ENCODE measurements at places on chromosomes 4 and X.

DNA sequence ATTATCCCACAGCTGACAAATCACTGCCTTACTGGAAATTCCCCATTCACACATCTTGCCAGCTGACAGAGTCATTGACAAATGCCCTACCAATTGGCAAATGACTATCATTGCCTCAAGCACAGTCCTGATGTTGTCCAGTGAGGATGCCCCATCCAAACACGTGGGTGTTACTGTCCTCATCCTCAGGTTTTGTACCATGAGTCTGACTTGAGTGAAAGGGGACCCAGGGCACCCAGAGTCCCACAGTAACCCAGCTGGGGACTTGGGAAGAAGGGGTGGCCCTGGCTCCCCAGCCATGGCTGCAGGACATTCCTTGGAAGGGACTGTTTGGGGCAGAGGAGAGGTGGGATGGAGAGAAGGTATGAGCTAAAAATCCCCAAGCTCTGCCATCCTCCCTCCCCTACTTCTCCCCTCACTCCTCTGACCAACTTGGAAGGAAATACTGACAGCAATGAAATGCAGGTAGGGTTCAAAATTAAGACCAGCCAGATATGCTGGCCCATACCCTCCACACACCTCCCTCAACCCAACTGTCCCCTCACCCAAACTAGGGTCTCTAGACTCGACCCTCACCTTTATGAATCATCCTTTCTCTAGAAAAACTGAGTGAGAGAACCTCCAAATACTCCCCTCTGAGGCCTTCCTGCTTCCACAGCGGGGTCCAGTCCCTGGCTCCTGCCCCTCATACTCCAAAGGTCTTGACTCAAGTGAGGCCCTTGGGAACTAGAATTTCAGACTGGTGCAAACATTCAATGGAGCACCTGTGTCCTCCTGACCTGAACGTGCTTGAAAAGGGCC is 5.1 kb downstream of the TIMP1 start:
- no peak for DNase-seq

DNA sequence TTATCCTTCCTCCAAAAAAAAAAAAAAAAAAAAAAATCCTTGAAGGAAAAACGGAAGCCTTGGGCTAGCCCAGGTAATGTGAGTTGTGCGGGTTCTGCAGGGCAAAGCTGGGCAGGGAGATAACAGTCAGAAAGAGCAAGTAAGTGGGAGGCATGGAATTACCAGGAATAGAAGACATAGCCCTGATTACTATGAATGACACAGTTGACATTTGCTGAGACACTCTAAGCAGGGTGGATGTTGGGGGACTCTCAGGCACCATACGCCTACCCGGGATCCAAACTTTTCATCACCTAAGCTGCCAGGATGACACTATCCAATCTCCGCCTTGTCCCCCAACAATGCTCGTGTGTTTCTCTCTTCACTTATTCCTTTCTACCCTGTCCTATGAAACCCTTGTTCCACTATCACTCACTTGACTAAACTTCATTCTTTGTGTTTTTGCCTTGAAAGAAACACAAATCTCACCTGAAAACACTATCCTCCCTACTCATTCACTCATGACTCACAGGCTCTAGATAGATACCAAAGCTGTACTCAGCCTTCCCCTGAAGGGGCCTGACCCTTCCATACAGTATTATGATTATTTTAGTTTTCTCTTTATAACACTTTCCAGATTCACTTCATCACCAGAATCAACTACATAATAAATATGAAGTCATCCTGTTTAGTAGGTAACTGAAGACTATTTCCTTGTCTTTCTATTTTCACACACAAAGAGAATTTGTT is 158.4 kb downstream of the INPP4B start:
- DNase-seq = no peak

DNA sequence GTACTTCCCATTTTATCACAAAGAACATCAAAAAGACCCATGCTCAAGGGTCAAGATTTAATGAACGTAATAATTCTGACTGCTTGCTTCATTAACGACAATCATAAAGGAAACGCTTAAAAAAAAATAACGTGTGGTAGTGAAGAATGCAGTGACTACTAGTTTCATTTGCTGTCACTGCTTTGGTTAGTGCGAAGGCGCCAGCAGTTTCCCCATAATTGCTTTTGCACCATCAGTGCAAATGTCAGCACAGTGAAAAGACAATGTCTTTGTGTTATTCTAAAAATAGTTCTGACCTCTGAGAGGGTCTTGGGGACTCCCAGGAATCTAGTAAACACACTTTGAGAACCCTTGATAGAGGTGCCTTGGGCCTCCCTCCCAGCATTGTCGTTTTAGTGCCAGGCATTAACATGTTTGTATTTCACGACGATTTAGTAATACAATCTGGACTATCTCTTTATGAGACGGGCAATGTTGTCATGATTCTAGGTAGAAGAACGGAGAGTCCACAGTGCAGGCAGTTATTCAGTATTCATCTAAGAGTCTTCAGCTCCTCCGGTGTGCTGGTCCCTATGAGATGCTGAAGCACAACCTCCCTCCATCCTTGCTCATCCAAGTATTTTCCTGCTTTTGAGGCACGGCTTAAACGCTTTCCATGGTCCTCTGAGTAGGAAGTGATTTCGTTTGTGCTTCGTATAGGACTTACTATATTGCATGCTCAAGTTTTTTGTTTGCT is 71.0 kb downstream of the AFF1 start:
- no peak for DNase-seq

- DNase-seq = no peak
These were observed 203.3 kb downstream of the CLCN4 start for GRCh38 chrX:10360116-10360515.

DNA sequence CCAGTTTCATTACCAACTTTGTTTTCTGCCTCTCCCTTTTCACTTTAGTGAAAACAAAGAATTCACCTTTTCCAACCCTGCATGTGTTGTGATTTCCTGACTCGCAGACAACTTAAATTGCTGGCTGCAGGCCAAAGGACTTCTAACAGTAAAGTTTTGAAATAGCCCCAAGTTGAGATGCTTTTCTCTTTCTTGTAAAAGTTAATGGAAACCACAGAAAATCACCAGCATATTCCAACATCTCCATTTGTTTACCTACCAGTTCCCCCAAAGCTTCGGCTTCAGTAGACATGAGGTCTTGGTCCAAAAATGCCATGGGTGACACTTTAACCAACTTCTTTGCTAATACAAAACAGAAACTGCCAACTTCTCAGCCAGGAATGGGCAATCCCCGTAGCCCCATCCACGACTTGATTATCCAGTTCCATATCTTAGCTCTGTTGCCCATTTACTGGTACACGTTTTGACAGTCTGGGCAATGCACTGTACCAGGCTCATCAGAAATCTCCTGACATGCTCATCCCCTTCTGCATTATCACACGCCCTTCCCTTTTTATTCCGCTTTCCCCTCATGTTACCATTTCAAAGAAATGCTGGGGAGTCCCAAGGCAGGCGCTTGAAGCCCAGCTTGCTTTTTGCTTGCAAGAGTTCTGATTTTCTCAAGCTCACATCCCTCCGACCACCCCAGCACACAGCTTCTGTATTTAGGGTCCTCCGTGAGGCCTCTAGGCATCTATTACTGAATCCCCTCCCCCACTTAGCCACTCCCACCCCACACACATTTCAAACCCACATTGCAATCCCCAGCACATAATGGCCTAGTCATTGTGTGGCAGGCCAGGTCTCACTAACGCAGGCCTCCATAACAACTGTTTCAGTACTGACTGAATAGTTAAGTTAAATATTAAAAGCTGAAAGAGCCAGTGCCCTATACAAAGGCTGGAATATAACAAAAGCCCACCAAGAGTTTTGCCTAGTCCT is 137.9 kb upstream of the S100G start:
- DNase-seq = no peak

- DNase-seq = no peak
These were observed 41.6 kb upstream of the LAS1L start for GRCh38 chrX:65576160-65576559.

DNA sequence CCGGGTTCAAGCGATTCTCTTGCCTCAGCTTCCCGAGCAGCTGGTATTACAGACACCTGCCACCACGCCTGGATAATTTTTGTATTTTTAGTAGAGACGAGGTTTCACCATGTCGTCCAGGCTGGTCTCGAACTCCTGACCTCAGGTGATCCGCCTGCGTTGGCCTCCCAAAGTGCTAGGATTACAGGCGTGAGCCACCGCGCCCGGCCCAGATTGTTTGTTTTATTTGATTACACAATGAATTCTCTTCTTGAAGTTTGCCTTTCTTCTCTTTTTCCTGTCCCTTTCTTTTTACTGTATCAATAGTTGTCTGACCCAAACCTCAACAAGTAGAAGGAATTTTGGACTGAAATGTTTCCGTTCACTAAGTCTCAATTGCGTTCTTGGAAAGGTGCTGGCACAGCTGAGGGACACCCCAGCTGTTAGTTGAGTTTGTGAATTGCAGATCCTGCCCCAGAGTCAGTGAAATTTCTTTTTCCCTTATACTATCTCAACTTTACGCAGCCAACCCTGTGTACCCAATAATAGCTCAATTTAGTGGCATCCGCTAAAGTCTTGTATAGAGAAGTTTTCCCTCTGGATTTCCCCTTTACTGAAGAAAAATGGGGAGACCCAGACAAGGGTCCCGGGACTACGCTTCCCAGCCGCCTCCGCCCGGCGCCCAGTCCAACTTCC is 639 bp upstream of the MTM1 start:
- no peak for DNase-seq

GRCh38 chrX:133475521-133475920 is 60.2 kb upstream of the GPC4 start:
- no peak for DNase-seq

DNA sequence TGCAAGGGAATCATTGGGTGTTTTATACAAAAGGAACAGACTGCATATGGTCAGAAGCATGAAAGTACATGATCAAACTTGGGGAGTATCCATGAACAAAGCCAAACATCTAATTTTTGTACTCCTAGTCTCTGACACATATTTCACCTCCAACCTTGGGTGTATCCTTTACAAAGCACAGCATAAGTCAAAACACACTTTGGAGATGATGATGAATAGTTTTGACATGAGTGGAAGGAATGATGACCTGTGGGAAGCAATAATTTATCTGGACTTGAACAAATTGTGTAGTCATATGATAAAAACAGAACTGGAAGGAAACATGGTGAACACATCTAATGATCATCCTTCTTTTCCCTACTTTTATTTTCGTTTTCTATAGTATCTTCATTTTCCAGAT is 108.7 kb upstream of the PLS3 start:
- no peak for DNase-seq

GRCh38 chr4:176902710-176903323 is 110.1 kb upstream of the VEGFC start:
- DNase-seq = no peak

DNA sequence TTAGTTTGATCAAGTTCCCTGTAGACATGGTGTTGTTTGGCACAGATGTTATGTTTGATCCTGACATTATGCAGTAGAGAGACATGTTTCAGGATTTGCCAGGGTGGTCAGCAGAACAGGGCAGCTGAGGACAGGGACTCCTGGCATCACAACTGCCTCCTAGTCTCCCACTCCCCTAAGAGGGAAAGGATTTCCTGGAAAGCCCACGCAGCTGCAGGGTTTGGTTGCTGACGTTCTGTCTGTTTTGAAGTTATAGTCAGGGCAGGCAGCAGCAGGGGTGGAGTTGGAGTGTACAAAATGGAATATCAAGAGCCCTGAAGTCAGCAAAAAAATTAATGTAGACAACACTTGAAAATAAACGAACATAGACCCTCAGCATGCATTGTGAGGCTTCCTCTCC is 125.4 kb downstream of the CPE start:
- no peak for DNase-seq
